Activated T-helper 1 cell treated with anti-CD3 and anti-CD28 coated beads, Interleukin-2, amount 50 U/mL, for 16 hours (primary cell): ENCODE measurements at places on chromosomes 3 and 15.

DNA sequence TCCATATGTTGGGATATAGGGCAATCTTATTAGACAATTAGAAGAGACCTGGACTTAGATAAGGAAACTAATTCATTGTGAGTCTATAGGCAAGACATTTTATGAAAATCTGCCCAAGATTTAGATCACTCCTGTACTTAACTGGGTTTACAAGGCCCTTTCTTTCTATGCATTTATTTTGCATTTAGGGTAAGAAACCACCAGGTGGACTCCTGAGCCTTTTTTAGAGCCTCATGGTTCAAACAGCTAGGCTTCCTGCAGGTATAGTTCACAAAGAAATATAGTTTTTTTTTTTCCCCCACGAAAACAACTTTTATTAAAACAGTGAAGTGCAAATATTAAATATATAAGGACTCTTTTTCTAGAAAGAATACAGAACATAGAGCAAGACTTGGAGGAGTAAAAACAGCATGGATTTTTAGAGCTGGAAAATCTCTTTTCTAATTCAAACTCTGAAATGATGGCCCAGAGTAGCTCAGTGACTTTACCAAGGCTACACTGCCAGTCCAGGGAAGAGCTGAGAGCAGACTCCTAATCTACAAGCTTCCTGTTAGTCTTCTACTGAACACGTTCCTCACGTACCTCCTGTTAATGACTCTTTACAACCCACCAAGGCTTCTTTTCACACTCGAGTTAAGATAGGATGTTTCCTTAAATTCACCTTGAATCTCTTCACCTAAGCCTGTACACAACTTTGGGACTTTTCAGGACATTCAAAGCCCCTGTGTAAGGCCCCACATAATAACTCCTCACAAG, 400.9 kb upstream of the ATP11B start:
- DNase-seq: no peak

GRCh38 chr3:185149591-185149990, 3.3 kb downstream of the C3orf70 start:
- no peak for DNase-seq

DNA sequence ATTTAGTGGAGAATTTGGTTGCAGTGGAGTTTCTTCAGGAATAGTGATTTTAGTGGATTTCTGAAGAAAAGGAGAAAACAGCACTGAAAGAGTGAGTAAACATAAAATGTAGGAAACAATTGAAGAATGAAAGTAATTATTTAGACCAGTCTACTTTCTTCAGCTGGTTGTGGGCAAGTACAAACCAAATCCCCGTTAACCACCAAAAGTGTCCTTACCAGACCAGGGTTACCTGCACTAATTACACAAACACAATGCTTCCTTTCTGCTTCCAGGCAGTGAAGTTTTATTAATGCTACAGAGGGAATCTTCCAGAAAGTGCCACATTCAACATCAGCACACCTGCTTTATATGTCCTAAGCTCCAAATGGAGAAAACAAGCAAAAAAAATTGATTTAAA, 248.0 kb upstream of the TBC1D5 start:
- DNase-seq: no peak

GRCh38 chr15:38176691-38177090, 75.9 kb upstream of the SPRED1 start:
- DNase-seq: no peak

DNA sequence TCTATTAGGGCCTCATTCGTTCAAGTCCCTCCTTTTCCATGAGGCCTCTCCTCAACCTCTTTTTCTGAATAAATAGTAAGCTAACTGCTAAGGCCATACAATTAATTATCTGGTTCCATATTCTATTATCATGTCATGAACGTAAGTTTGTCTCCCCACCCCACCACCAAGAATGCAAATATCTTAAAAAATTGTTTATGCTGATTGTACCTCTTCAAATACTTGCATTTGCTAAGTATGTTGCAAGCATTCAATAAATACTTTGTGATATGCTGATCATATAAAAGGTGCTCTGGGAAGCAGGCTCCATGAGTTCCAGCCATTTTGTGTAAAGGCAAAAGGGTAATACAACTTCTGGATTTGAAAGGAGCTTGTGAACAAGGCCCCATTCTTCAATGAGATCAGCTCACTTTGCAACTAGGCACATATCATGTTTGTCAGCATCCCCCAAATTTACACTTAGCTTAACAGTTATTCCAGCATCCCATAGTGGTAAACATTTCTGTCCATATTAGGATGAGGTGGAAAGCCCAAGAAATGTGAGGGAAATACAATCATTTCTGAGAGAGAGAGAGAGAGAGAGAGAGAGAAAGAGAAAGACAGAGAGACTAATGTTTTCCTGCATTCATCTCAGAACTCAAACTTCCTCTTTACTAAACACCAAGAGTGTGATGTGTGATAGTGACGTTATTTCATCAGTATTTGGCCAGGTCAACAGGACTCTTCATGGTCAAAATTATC, 33.2 kb downstream of the SLC12A8 start:
- no peak for DNase-seq

DNA sequence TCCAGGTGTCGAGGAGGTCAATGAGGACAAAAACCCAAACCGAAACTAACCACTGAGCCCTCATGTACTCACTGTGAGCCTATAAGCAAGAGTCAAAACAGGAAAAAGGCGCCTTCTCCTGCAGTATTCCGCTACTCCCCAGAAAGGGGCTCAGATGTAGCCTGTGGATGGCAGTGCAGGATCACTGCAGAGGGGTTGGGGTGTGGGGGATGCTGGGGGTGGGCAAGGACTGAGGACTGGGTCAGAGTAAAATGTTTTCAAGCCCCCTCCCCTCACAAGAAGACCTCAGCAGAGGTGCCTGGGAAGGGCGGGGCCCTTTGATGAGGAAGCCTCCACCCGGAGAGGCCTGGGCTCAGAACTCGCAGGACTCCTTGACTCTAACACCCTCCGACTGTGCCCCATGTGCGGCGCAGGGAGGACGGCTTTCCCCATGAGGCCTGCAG, 170.1 kb downstream of the OSBPL10 start:
- no peak for DNase-seq

DNA sequence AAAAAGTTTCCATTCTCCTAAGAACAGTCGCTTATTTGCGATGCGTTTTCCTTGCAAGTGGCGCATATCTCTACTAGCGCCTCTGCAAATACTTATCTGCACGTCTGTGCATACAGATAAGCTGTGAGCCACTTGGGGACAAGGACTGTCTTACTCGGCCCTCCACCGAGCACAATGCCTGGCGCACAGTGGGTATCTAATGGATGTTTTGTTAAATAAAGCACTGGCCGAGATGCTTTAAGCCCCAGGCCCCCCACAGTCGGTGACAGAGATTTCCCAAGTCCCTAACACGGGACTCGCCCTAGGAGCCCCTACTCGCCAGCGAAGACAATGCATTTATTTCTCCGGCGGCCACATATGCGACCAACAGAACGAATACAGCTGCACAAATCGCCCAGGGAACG, 503 bp downstream of the HLTF start:
- DNase-seq: no peak

DNA sequence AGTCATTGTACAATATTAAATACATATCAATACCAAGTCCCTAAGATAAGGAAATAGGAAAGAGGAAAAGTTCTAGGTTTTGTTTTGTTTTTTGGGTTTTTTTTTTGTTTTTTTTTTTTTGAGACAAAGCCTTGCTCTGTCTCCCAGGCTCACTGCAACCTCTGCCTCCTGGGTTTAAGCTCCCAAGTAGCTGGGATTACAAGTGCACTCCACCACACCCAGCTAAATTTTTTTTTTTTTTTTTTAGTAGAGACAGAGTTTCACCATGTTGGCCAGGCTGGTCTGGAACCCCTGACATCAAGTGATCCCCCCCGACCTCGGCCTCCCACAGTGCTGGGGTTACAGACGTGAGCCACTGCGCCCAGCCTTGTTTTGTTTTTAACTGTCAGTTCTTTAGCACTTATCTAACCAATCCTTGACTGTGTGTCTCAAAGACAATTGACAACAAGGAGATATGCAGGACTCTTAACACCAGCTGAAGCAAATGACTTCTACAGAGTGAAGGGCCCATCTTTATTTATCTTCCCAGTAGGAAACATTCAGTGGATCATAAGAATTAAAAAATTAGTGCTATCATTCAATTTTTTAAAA, 100.0 kb upstream of the RAP2B start:
- DNase-seq: no peak

DNA sequence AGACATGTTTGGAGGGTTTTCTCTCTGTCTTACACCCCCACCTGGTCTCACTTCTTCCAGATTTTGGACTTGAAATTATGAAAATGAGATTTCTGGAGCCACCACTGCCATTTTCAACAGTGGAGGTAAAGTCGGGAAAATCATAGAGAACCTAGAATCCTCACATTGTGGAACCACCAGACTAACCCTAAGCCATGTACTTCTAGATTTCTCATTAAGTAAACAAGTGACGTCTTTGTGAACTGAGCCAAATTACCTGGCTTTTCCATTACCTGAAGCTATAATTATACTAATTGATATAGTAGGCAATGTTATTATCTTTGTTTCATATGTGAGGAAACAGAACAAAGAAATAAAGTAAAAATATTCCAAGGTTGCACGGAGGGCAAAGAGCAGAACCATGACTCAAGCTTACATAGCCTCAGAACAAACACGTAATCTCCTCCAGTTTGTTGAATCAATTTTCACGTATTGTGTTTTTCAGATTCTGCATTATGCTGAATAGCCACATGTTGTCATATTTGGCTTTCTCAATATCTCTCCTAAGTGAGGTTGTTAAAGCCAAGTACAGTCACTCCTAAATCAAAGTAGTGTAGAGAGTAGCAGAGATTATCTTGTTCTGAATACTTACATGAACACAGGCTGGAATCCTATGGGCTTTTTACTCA, 101.3 kb upstream of the CMC1 start:
- DNase-seq: no peak

DNA sequence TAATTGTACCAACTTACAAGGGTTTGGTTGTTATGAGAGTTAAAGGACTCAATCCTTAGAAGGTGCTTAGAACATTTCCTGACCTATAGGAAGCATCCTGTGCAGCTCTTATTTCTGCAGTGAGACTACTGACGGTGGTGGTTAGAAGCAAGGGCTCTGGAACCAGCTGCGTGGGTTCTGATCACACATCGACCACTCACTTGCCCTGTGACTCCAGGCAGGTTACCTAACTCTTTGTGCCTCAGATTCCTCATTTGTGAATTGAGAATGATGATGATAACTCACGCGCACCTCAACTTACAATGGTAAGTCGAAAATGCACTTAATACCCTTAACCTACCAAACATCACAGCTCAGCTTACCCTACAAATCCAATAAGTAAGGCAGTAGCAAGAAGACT, 80.7 kb upstream of the SPATA12 start:
- no peak for DNase-seq

DNA sequence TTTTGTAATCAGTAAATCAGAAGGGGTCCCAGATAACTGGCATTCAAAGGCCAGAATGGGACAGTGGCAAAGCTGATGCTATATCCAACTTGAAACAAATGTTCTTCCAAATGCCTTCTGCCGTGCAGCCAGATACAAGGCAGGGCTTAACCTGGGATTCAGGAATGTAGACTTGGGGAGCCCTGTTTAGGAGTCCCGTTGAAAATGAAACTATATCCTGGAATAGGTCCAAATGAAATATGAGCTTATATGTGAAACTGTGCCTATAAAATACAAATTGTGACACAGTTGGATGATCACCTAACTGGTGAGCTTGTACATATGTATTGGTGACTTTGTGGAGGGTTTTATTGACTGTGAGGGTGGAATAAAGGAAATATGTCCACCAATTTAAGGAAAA, 28.7 kb downstream of the FRMD4B start:
- no peak for DNase-seq

DNA sequence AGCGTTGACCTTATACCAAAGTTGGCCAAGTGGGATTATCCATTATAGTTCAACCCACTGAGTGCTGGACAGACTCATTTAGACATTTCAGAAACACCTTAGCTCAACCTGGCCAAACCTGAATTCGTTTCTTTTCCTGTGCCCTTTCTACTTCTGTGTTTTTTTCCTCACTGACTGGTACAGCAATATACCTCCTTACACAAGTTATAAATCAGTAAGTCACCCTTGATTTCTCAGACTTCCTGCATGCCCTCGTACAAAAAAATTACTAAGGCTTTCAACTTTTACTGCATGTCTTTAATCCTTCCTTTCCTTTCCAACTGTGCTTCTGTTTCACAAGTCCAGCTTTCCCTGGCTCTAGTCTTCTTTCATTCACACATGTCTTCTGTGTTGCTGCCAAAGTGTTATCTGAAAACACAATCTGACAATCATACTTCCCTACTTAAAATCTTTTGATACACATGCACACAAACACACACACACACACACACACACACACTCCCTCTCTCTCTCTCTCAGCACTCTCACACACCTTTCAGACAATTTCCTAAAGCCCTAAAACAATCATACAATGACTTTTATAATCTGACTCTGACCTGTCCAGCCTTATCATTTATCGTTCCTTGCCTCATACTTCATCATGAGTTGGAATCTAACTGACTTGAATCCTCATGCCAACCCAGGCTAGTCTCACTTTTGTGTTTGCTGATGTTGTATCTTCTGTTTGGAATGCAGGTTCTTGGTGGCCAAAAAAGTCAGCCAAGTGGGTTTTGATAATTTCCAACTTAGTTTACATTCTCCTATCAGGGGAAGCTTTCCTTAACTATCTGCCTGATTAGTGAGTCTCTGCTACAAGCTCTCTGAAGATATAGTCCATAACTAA, 436.4 kb downstream of the NAALADL2 start:
- no peak for DNase-seq

GRCh38 chr3:120587332-120587975, 8.7 kb upstream of the NDUFB4 start:
- no peak for DNase-seq

- DNase-seq: no peak
These were observed 25.2 kb downstream of the PIGB start for GRCh38 chr15:55344206-55344605.

DNA sequence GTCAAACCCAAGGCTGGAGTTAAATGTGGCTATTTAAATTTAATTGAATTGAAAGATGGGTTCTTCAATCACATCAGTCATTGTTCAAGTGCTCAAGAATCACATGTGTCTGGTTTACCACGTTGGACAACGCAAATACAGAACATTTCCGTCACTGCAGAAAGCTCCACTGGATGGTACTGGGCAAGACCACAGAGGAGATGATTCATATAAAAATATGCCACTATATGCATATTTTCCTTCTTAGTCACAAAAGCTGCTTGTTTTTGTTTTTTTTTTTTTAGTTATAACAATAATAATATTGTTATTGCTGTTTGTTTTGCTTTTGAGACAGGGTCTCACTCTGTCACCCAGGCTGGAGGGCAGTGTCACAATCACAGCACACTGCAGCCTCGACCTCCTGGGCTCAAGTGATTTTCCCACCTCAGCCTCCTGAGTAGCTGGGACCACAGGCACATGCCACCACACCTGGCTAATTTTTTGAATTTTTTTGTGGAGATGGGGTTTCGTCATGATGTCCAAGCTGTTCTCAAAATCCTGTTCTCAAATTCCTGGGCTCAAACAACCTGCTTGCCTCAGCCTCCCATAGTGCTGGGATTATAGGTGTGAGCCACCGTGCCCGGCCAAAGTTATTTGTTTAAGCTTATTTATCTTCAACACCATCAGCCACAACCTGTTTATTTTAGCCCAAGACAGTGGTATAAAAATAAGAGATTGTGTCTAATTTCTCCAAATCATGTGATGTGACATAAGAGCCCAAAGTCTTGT, 19.4 kb downstream of the RTP3 start:
- DNase-seq: no peak
